Fibroblast of lung (primary cell): ENCODE measurements at places on chromosomes 2 and 18. TPM values are rescaled to one million over a fixed set of nuclear protein-coding genes. Genes with fewer than 3 reads are reported as not detected.

The KLHL41 gene
- 3.8 and 4.6 TPM in 2 replicates for total RNA-seq

The CEP192 gene
- 32.7 and 32.9 TPM in 2 replicates for total RNA-seq

The DYNAP gene
- not detected in 2 replicates for total RNA-seq

The CAVIN2 gene
- 12.6 and 28.1 TPM in 2 replicates for total RNA-seq

The MRO gene
- under 0.01 TPM in 2 replicates for total RNA-seq

The DCDC2C gene
- not detected in 2 replicates for total RNA-seq

The STON1 gene
- 12.1 and 16.7 TPM in 2 replicates for total RNA-seq

The CDH19 gene
- not detected in 2 replicates for total RNA-seq

The HDLBP gene
- 1,289 and 1,354 TPM in 2 replicates for total RNA-seq

The NTSR2 gene
- total RNA-seq: under 0.01 TPM in 1 of 2 replicates, not detected in the other

The CSRNP3 gene
- 0.66 and 0.77 TPM in 2 replicates for total RNA-seq

The PAIP2B gene
- 1.2 and 1.5 TPM in 2 replicates for total RNA-seq

The SERPINB5 gene
- total RNA-seq: not detected in 2 replicates

The PTPN18 gene
- 8.0 and 9.6 TPM in 2 replicates for total RNA-seq

The TMEM200C gene
- total RNA-seq: 0.17 and 0.26 TPM in 2 replicates

The ELAC1 gene
- total RNA-seq: 5.4 and 7.3 TPM in 2 replicates

The ODC1 gene
- total RNA-seq: 53.9 and 86.4 TPM in 2 replicates

The GAD1 gene
- total RNA-seq: 0.26 and 0.33 TPM in 2 replicates

The PDE1A gene
- 6.7 and 7.1 TPM in 2 replicates for total RNA-seq

The ADRA2B gene
- total RNA-seq: not detected in 2 replicates

The ECEL1 gene
- total RNA-seq: not detected in 2 replicates

The STEAP3 gene
- 9.8 and 13.7 TPM in 2 replicates for total RNA-seq

The LAPTM4A gene
- total RNA-seq: 155 and 193 TPM in 2 replicates

The PJVK gene
- 2.1 and 4.3 TPM in 2 replicates for total RNA-seq

The LCT gene
- total RNA-seq: under 0.01 TPM in 2 replicates

The AOX1 gene
- 65.1 and 81.4 TPM in 2 replicates for total RNA-seq

The WNT10A gene
- total RNA-seq: not detected in 2 replicates

The CMPK2 gene
- 0.26 and 0.33 TPM in 2 replicates for total RNA-seq

The FEV gene
- total RNA-seq: not detected in 2 replicates

The SERPINB12 gene
- total RNA-seq: not detected in 2 replicates
